ENCODE measurements at places on chromosomes 7 and 10.

- no peak for DNase-seq
Observed at GRCh38 chr7:54823776-54824175, 64.8 kb upstream of the SEC61G start.

- DNase-seq, result no peak
Observed at GRCh38 chr7:121954803-121955202, 81.8 kb downstream of the PTPRZ1 start.

DNA sequence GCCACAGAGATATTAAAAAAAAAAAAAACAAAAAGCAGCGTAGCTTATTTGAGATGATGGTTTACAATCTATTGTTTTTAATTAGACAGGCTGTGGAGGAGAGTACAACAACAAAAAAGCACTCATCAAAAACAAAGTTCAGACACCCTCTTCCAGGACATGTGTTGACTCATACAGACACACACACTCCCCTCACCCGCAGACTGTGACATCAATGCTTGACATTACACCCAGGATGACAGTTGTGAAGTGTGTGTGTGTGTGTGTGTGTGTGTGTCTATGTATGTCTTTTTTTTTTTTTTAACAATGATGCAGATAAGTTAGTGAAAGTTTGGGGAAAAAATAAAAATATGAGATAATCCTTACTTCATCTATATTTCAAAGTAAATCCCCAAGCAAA, 303.6 kb downstream of the GPAM start:
- no peak for DNase-seq

DNA sequence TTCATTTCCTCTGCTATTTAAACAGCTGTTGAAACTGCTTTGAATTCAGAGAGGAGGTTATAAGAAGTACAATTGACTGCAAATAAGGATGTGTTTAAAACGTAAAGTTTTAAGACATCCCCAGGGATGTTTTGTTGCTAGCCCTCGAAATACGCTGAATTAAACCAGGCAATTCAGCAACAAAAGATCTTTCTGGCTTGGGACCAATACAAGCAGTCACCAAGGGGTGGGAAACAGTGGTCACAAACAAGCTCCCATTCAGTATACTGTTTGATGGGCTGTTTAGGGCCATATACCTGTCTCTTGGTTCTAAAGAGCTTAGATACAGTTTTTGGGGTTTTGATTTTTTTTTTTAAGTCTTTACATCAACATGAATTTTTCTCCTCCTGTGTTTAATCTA, 446.3 kb upstream of the POT1 start:
- DNase-seq, result no peak

DNA sequence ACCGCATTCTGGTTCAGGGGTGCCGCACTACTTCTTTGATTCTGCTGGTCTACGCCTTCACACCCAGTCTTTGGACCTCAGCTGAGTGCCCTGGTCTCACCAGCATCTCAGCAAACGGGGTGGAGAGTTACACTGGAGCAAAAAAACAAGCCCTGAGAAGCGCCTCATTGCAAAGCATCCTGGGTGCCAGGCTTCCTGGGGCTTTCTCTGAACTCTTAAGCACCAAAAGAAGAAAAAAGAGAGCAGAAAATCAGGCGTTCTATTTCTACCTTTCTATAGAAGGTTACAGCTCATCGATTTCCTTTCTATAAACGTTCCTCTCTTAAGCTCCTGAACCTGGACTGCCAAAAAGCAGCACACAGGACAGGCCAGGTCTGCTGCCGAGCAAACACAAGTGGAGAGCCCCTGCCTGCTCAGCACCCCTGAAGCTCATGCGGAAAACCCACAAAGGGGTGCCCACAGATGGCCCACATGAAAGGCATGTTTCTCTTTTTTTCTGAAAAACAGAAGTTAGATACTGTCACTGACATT, 217.9 kb downstream of the SFMBT2 start:
- peak; percentile 61 for DNase-seq

- no peak for DNase-seq
Observed at GRCh38 chr7:27170426-27171324, 3.4 kb downstream of the HOXA10 start.

- no peak for DNase-seq
Observed at GRCh38 chr10:100697070-100697469, 48.3 kb upstream of the PAX2 start.

DNA sequence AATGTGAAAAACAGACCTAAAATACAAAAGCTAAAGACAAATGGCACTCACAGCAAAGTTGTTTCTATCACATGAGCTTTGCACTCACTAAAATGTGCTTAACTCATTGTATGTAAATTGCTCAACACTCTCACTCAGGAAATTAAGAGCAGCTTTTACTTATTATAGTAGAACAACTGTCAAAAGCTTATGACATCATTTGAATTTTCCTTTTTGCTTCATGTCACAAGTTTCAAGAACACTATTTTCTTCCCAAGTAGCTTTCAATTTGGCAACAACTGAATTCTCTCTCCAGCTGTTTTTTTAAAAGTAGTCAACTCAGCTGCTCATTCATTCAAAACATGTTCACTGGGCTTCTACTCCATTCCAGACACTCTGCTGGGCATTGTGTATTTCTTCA, 46.9 kb downstream of the ATE1 start:
- DNase-seq, result no peak

GRCh38 chr10:117968354-117969182, 78.2 kb downstream of the RAB11FIP2 start:
- no peak for DNase-seq

GRCh38 chr10:110067960-110068770, 60.4 kb downstream of the ADD3 start:
- no peak for DNase-seq

DNA sequence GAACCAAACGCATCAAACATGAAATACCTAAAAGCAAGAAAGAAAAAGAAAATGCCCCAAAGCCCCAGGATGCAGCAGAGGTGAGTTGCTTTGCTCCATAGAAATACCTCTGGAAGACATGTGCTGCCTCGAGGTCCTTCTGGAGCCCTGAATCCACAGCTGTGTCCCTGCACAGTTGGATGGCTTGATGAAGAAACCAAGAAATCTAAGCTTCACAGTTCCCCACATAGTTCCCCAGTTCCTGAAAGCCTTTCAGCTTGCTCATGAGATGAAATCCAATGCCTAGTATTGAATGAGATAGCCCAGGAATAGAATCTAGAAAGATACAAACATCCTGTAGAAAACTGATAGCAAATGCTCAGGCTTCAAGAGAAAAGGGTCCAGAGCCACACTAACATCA, 182.8 kb downstream of the RTKN2 start:
- DNase-seq, result no peak

- no peak for DNase-seq
Observed at GRCh38 chr10:113530476-113530875, 22.4 kb upstream of the HABP2 start.

GRCh38 chr10:61990761-61991135, 89.2 kb downstream of the ARID5B start:
- DNase-seq, result no peak

DNA sequence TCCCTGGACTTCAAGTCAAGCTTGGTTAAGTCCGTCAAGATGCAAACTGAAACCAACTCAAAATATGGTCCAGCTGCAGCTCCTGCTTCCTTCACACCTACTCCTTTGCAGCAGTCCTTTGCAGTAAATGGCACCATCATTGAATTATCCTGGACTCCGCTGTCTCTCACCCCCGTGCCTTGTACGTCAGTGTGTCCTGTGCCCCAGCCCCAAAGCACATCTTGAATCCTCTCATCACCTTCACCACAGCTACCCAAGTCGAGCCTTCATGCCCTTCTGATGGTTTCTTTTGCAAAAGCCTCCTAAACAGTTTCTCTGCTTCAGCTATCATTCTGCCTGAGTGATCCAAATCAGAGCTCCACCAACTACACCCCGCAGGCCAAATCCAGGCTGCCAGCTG, 88.4 kb upstream of the LEP start:
- no peak for DNase-seq

DNA sequence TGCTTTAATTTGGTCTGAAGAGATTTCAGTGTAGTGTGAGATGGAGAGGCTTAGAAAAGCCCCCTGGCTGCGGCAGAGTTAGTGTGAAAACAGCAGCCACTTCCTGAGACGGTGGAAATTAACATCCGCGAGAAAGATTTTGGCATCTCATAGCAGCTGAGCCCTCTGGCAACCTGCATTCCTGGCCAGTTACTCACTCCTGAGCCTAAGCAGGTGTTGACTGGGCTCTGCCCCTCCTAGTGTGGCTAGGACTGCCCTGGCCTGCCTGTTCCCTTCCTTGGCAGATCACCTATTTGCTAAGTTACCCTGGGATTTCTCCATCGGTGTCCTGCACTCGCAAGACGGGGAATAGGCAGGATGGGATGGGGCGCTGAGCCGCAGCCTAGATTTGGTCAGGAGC, 57.6 kb upstream of the LMTK2 start:
- no peak for DNase-seq

- no peak for DNase-seq
Observed at GRCh38 chr10:103605359-103606096, 112.0 kb downstream of the NEURL1 start.

GRCh38 chr7:105638334-105638733, 57.0 kb upstream of the EFCAB10 start:
- DNase-seq, result no peak

DNA sequence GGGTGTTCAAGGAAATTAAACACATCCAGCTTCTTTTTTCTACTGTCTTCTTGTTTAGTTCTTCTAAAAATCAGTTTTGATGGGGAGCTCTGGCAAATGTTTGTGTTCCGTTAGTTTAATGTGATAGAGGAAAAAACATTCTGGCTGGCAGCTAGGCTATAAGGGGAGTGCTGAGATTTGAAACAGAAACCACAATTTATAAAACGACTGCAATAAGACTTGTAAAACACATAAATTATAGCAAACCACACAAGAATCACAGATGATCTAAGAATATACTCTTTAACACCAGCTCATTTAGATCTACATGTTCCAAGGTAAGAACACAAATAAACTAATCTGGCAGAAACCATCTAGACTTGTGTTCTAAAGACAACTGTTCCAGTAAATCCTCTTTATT, 425.5 kb downstream of the CNTNAP2 start:
- no peak for DNase-seq

- DNase-seq, result no peak
Observed at GRCh38 chr10:23437963-23438546, 820 bp upstream of the OTUD1 start.

DNA sequence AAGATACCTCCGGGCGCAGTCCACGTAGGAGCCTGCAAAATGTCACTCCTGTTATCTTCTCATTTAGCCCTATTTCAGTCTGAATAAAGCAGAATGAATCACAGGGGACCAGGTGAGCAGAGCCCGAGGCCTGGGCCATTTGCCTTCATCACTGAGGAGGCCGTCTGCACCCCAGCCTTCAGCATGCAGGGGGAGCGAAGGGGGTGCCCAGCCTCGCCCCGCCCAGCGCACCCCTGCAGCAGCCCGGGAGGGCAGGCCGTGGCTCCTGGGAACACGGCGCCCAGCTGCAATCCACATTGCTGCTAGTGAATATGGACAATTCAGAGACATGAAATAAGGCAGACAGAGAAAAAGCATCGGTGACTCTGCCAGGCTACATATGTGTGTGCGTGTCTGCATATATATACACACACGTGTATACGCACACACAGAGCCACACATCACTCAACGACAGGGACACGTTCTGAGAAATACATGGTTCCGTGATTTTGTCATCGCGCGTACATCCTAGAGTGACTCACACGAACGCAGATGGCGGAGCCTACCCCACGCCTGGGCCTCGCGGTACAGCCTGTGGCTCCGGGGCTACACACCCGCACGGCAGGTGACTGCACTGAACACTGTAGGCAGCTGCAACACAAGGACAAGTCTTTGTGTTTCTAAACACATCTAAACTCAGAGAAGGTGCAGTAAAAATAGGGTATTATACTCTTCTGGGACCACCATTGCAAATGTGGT, 15.2 kb upstream of the ELFN1 start:
- no peak for DNase-seq

- DNase-seq, result no peak
Observed at GRCh38 chr7:157973971-157974677, 613.5 kb downstream of the PTPRN2 start.

DNA sequence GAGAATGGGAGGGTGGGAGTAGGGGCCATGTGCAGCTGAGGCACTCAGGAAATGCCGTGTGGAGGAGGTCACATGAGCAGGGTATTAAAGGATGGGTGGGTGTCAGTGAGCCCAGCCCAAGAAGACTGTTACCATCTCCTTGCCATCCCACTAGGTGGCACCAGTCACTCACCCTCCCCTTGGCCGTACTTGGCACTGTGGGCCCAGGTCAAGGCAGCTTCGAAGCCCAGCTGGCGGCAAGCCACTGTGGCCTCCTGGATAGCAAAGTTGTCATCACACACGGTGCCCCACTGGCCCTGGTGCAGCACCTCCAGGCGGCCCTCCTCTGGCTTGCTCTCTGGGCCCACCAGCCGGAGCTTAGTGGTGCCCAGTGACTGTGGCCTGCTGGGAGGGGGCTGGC, 5.4 kb downstream of the LOXL4 start:
- DNase-seq, result no peak

GRCh38 chr10:29063806-29064644, 224.8 kb upstream of the LYZL1 start:
- no peak for DNase-seq

DNA sequence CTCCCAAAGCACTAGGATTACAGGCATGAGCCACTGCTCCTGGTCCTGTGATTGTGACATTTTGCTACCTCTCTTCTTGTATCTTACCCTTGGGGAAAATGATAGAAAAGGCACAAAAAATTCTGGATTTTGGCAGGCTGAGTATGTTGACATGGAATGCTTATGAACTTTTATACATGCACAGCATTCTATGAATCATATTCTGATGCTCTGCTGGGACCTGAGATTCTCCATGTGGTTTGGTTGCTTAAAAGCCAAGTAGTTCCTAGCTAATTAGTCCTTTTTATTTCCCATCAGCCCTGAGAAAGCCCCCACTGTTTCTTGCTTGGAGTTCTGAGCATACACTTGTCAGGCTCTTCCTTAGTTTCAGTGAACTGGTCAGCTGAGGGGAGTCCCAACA, 8.3 kb upstream of the KAZALD1 start:
- no peak for DNase-seq

GRCh38 chr7:21412410-21412851, 15.5 kb upstream of the SP4 start:
- DNase-seq, result no peak

- DNase-seq, result no peak
Observed at GRCh38 chr10:121152033-121152432, 300.9 kb downstream of the WDR11 start.

DNA sequence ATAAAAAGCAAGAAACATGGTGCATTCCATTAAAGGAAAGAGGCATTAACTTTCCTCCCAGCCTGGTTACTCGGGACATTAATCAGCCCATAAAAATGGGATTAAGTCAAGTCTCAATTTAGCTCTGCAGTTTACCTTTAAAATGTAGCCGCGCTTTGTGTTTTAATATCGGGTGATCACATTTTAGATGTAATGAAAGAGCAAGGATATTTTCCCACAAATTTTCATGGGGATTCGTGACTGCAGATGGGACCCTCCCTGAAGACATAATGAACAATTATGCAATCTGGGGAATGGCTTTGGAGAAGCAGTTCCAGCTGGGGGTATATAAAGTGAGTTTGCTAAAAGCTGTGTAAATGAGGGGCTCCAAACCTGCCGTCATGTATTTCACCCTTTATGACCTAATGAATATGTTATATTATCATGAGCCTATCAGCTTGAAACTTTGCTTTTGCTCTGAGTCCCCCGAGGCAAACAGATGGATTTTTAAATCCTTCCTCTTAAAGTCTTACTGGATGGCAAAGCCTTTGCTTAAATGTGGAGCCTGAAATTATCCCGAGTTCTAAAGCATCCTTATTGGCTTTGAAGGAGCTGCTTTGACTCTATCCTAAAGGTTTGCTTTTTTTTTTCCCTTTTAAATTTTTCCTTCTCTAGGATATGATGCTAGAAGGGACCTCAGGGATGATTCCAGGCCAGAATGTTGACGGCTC, 31.8 kb downstream of the BAMBI start:
- DNase-seq, result no peak
